Kidney tubule cell (primary cell): ENCODE measurements at places on chromosomes 11 and 22.
A peak's percentile ranks its signal among the peaks of the same experiment; 100 is the strongest.

- peak; percentile 81 for DNase-seq
Measured at GRCh38 chr11:122749005-122749687, 89.2 kb upstream of the CRTAM start.

DNA sequence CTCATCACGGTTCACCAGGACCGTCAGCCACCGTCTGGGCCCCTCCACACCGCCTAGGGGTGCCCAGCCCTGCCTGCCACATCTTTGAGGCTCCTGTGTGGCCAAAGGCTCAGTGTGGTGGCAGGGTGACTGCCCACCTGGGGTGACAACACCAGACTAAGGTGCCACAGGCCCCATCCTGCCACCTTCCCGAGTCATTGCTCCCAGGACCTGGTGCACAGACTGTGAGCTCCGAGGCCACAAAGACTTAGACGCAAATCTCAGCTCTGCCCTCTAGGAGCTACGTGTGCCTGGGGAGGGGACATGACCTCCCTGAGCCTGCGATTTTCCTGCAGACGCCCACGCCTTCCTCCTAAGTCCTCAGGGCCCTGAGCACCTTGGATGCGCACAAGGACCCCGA is 36.5 kb downstream of the KIAA0930 start:
- DNase-seq = no peak

- DNase-seq = no peak
Measured at GRCh38 chr11:113201054-113201818, 113.1 kb upstream of the TTC12 start.

GRCh38 chr11:85165819-85166218 is 461.3 kb downstream of the DLG2 start:
- no peak for DNase-seq

DNA sequence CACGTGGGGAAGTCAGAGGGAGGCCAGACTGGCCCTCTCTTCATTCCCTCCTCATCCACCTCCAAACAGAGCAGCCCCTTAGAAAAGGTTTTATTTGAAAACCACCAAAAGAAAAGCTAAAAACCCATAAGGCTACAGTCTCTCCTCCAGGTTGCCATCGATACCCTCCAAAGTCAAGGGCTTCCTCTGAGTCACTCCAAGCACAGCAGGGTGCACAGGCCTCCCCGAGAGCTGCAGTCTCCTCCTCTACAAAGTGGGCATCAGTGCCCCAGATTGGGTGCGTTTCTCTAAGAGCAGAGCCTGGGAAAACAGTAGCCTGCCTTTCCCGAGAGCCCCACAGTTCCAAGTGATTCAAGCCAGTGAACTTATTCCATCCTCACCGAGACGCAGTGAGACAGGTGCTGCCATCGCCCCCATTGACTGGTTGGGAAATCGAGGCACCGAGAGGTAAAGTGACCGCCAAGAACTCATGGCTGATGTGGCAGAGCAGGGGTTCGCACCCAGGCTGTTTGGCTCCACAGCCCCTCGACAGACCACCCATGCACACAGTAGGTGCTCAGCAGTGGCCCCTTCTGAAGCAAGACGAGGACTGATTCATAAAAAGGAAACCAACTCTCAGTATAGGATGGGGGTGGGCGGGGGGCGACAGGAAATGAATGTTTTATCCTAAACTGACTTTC is 91.7 kb upstream of the SHISAL1 start:
- no peak for DNase-seq

DNA sequence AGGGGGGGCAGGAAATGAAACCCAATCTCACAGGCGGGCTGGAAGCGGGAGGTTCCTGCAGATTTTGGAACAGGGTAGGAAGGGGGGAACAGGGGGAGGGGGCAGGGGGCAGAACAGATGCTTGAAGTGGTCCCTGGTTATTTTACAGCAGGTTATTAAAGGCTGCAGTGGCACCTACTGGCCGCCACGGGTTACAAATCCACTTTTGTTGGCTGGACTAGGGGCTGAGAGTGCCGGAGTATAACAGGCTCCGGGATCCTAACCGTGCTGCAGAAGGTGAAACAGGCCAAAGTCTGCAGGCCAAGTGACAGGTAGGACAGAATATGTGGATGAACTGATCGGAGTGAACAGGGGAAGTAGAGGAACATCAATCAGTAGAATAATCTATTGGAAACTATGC is 2.5 kb downstream of the ROBO3 start:
- peak; percentile 37 for DNase-seq

GRCh38 chr11:116046127-116046526 is 541.9 kb upstream of the CADM1 start:
- DNase-seq = no peak

GRCh38 chr11:15613251-15613650 is 498.5 kb downstream of the INSC start:
- DNase-seq = no peak

- DNase-seq = peak; percentile 100
Measured at GRCh38 chr11:128467610-128468041, 119.7 kb downstream of the ETS1 start.

DNA sequence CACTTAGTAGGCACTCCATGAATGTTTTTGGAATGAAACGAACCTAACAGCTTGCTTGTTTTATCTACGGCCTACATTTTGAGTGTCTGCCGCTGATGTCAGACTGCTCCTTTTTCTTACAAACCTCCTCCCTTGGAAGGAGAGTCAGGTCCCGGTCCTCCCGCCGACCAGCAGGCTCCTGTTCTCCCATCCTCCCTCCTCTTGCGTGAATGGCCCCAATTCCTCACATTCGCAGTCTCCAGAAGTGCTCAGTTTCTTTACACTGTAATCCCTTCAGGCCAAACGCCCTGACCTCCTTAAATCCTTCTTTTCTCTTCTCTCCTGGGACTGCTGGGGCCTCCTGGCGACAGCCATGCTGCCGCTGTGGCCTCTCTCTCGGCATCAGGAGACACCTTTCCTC is 82.6 kb upstream of the CSNK2A3 start:
- DNase-seq = no peak

GRCh38 chr11:102079625-102080024 is 30.6 kb upstream of the YAP1 start:
- DNase-seq = peak; percentile 9

- DNase-seq = no peak
Measured at GRCh38 chr11:8232414-8232813, 31.3 kb downstream of the LMO1 start.

GRCh38 chr11:1783725-1784529 is 20.2 kb upstream of the CTSD start:
- DNase-seq = no peak

DNA sequence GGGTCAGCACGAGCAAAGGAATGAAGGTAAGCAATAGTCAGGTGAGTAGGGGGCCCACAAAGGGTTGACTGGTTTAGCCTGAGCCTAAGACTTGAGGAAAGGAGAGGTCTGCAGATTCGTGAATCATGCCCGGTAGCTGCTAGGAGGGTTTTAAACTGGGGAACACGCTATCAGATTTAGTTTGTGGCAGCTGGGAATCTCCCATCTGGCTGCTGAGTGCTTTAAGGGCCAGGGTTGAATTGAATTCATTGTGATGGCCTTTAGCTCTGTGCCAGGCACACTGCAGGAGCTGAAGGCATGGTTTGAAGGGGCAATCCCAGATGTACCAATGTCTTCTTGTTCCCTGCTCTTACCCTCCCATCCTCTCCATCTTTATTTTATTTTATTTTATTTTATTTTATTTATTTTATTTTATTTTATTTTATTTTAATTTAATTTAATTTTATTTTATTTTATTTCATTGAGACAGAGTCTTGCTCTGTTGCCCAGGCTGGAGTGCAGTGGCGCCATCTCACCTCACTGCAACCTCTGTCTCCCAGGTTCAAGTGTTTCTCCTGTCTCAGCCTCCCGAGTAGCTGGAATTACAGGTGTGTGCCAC is 1.9 kb upstream of the NECTIN1 start:
- no peak for DNase-seq

GRCh38 chr11:120499088-120499487 is 12.5 kb upstream of the GRIK4 start:
- no peak for DNase-seq
